ENCODE measurements at places on chromosomes 5 and 9.

DNA sequence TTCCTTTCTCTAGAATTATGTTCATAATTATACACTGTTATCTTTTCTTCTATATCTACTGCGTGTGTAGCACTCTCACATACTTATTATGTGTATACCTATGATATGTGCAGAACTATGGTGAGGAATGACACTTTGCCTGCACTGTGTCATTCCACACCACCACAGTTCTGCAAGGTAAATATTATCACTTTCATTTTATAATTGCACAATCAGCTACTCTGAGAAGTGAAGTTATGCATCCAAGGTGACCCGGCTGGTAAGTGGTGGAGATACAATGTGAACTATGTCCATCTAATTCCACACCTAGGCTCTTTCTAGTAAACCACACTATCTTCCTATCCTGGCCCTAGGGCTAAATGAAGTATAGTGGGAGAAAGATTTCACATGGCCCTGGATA lies 170.1 kb upstream of the ATP10B start:
- no peak for DNase-seq

DNA sequence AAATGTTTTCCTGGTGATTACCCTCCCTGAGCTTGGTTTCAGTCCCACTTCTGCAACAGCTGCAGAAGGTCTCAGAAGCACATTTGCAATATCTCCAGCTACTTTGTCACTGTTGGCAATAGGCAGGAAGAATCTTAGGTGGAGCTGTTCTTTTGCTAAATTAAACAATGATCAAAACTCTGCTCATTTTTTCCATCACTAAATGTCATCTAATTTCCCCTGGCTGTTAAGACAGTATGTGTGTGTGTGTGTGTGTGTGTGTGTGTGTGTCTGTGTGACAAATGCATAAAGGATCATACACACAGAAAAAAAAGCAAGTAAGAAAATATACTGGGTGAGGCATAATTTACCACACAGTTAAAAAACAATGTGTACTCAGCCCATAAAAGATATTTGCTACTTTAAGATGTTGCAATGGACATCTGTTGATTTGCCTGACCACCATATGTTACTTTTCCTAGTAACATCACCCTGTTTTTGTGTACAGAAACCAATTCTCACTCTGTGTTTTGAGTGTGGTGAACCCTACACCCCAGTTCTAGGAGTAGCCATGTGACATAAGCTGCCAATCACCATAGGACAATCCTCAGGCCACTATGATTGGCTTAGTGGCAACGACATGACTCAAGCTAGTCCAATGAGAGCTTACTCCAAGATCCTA lies 572.6 kb upstream of the CLINT1 start:
- DNase-seq = no peak

- DNase-seq = no peak
Observed at GRCh38 chr9:2574203-2574602, 47.4 kb upstream of the VLDLR start.

GRCh38 chr5:89280103-89281037 lies 397.4 kb upstream of the MEF2C start:
- DNase-seq = no peak

DNA sequence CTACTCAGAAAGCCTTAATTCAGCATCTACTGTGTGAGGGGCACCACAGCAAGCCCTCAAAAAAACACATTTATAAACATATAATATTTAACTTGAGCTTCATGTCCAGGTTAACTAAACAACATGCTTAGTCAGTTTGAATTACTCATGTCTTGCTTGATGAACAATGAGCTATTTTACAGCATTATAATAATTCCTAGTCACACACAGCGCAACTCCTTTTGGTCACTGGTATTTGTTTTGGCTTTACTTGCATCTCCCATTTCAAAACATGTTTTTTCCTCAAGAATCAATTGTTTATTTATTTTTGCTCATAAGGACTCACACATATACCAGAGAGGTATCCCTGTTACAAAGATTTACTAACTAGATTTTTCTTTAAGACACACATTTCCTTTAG lies 616.7 kb upstream of the DAB2 start:
- no peak for DNase-seq

Measured in NCI-H774 (cell line).